Hippocampal formation (tissue), 2 donors: ENCODE measurements at places on chromosomes 2 and 18.

DNA sequence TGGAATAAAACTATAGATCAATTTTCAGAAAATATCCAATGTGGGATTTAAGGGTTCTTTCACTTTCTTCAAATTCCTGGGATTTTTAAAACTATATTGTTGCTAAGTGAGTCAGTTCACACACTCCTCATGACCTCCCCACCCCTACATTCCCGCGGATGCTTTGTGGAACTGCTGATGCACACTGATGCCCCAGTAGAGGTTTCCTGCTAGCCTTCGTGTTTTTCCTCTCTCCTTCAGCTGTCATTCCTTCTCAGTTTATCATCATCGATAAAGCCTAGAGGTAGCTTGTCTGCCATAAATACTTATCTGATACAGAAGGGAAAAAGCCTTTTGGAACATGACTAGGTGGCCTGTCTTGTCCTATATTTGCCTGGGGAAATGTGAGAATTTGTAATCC lies 67.4 kb upstream of the GALNT5 start:
- DNase-seq, result no peak

- no peak for DNase-seq
These were observed 1666.8 kb upstream of the TMEFF2 start for GRCh38 chr2:193861557-193861956.

DNA sequence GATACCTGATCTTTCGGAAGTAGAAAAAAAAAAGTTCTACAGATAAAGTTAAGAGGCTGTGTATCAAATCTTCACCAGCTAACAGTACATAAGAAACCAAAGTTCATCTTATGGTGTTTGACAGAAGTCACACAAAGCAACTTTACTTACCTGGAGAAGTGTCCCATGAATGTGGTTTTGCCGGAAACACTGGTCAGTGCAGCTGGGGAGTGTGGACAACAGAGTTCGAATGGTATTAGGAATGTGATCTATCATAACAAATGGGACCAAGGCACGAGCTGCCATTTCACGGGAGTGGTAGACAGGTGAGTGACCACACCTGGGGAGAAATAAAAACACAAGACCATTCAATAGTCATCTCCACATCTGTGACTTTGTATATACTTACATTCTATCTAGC lies 171.4 kb upstream of the ZFP36L2 start:
- DNase-seq, result no peak

- DNase-seq, result no peak
These were observed 45.5 kb downstream of the EPAS1 start for GRCh38 chr2:46342566-46343315.

DNA sequence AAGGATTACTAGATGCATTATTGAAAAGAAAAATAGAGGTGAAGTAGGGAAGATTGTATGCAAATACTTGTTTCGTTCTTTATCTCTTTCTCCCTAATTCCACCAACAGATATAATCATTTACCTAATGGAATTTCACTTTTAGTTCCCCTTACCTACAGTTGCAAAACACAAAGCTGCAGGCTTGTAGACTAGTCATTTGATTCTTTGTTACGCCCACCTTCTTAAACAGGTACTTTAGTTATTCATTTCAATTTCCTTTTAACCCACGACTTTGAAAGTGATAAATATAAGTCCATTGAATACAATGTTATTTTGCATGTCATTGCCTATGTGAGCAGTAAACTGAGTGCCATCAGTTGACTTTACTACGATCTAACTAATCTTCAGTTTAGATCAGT lies 3.9 kb upstream of the HRH4 start:
- DNase-seq, result no peak

GRCh38 chr18:8080092-8080491 lies 513.0 kb downstream of the PTPRM start:
- DNase-seq, result no peak

- DNase-seq, result no peak
These were observed 5.7 kb upstream of the PIK3C3 start for GRCh38 chr18:41949206-41949920.

DNA sequence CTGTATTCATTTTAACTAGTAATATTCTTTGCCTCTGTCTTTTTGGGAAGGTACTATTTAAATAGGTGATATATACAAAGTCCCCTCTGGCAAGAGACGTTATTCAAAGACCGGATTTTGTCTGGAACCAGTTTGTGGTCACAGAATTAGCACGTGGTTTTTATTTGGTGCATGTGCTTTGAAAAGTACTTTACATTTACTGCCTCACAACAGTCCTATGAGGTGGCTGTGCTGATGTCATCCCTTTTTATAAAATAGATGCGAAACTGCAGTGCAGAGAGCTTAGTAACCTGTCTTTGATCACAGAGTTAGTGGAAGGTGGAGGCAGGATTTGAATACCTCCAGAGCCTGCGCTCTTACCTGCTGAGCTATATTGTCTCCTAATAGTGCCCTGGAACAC lies 4.0 kb downstream of the LPIN1 start:
- no peak for DNase-seq

- no peak for DNase-seq
These were observed 1.8 kb downstream of the TRABD2A start for GRCh38 chr2:84878896-84879583.

GRCh38 chr2:98573426-98573825 lies 34.9 kb downstream of the COA5 start:
- DNase-seq, result no peak

GRCh38 chr2:162688403-162688802 lies 150.2 kb downstream of the KCNH7 start:
- DNase-seq, result no peak

GRCh38 chr2:226185616-226186211 lies 613.9 kb downstream of the IRS1 start:
- no peak for DNase-seq

DNA sequence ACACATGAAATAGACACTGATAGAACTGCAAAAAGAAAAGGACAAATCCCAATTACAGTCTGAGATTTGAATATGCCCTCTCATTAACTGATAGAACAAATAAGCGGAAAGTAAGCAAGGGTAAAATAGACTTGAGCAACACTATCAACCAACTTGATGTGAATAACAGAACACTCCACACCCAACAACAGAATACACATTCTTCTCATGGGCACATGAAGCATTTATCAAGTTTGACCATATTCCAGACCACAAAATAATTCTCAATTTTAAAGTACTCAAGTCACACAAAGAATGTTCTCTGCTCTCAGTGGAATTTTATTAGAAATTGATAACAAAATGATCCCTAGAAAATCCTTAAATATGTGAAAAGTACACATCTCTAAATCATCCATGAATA lies 19.0 kb downstream of the ETAA1 start:
- DNase-seq, result no peak

GRCh38 chr18:58520969-58521368 lies 107.9 kb downstream of the ALPK2 start:
- DNase-seq, result no peak

DNA sequence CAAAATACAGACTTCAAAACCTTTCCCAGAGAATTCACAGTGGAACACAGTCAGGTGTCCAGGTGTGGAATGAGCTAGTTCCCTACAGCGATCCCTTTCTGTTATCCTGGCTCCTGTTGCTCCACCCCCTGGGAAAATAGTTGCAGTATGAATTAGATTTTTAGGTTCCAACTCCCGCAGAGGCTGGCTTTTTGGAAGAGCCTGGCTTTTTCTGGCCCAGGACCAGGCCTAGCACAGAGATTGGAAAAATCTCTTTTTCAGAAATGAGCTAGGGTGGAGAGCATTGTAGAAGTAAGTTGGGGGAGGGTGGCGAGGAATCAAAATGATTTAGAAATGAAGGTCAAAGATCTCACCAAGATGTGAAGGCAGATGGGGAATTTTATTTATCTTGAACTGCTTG lies 27.1 kb downstream of the COL5A2 start:
- no peak for DNase-seq

GRCh38 chr18:11497585-11497984 lies 111.8 kb upstream of the SLC35G4 start:
- no peak for DNase-seq

DNA sequence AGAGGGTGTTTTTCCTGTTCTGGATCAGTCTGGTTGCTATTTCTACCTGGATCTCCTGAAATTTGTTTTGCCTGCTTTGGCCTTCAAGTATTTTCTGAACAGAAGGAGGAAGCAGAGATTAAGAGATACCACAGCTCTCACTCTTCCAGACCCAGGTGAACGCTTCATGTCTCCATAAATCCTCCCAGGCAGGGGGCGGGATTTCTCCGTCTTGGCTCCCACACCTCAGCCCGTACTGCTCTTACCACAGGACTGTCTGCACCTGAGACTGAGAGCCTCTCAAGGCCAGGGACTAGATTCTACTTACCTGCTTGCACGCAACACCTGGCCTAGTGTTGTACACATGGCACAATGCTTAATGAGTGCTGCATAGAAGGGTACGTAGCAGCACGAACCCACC lies 59.9 kb upstream of the LRPPRC start:
- no peak for DNase-seq

DNA sequence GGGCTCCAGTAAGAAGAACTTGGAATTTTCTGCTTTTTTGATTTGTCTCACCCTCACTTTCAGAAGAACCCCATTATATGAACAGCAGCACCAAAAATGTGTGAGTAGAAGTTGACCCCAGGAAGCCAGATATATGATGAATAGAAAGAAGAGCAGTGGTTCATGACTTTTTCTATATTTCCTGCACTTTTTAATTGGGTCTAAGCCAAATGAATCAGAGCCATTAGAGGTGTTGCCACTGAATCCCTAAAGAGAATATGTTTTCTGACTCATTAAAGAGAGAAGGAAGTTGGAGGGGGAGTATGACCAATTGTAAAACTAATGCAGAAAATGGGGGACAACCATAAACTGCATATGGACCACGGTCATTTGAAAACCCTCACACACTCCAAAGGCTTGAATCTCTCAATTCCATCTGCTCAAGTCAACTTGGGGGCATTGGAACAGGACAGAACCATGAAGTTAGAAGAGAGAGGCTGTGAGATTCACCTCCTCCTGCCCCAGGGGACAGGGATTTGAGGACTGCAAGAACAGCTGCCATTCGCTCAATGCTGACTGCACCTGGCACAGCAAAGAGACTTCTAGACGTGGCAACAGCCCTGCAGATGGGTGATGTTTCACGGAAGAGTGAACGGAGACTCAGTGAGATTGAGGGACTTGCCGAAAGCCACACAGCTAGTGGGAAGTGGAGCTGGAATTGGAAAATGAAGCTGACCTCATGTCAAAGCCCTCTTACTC lies 3.0 kb downstream of the DAPL1 start:
- no peak for DNase-seq

GRCh38 chr2:133157141-133157540 lies 411.1 kb downstream of the NCKAP5 start:
- DNase-seq, result no peak

DNA sequence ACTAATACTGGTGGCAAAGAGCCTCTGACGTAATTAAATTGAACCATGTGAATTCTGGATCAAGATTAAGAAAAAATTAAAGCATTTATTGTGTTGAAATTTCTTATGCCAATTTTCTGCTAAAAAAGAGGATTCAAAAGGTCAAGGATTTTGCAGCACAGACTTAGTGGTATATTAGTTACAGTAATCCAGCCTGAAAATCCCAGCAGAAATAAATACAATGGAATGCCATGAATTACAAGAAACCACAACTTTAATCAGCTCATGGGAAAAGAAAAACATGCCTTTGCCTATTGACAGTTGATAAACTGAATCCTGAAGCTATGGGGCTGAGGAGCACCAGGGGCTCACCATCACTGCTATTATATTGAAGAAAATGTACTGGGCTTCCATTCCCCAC lies 114.8 kb upstream of the SATB2 start:
- DNase-seq, result no peak

DNA sequence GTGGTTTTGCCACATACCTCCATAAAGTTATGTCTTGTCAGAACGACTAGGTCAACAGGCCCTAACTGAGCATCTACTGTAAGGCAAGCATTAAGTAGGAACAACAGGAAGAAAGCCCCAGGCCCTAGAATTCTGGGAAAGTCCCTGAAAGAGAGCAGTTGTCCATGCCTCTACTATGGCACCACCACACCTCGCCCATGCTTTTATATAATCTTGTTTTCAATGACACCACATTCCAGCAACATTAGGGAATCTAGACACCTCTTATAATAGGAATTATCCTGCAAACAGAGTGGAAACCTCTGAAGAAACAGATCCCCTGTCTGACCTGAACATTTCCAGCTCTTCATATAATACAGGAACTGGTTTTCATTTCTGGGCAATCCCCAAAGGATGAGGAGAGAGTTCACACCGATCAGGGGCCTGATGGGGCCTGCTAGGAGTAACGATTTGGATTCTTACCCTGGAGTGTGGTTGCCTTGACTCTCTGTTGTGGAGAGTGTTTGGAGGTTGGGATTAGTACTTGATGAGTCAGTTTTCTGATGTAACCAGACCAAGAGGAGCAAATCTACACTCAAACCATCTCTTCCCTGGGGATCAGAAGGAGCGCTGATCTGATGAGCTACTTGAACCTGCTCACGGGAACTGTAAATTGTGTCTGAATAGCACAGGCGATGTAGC lies 31.9 kb upstream of the CEP68 start:
- DNase-seq, result no peak

DNA sequence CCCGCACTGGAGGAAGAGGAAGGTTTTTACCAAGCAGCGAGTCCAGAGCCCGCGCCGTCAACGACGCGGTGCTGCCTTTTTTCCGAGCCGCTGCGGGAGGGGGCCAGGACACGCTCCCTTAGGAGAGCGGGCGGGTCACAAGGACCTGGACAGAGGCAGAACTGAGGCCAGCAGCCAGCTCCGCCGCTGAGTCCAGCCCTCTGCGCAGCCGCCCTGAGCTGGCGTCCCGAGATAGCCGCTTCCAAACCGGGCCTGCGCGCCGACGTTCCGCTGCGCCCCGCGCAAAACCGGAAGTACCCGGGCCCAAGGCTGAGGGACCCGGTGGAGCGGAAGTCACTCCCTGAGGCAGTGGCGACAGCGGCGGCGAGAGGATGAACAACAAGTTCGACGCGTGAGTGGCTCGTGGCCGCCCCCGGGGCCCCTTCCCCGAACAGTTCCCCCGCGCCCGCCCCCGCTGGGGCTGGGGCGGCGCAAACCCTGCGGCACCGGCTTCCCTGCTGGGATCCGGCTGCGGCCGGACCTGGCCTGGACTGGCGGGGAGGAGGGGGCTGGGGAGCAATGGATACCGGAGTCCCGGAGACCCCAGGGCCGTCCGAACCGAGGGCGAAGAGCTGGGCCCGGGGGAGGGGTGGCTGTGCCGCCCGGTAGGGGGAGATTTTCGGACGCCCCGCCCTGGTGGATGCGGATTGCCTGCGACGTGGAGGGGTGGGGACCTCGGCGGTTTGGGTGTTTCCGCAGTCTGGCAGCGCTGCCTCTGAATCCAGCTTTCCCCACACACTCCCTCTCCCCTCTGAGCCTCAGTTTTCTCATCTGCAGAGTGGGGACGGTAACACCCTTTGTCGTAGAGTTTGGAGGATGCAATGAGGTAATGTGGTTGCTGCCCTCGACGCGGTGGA lies at the start of the genes EIF4E2 and TIGD1:
Gene EIF4E2 (plus strand): TSS at position 336 of the 896 bp plus-strand sequence. CDS start 36 bp downstream, at position 372.
Gene TIGD1 (minus strand): TSS at position 204 of the 896 bp plus-strand sequence. CDS start 675 bp downstream, outside the sequence.
- DNase-seq, result peak; percentile 87

- no peak for DNase-seq
These were observed 33.7 kb downstream of the RBFA start for GRCh38 chr18:80067897-80068296.

DNA sequence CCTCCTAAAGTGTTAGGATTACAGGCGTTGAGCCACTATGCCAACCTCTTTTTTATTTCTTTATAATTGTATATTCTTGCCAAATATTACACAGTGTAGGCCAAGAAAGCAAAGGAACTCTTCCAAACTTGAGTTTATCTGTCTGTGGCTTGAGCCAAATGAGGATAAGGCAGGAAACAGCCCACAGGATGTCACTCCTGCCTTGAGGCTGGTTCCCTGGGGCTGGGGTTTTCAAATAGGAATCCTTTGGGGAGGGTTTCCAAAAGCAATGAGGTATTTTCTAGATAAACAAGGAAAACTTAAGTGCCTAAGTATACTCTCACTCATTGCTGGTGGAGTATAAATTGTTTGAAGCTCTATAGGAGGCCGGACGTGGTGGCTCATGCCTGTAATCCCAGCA lies 56.4 kb downstream of the ADCY3 start:
- DNase-seq, result no peak
